ENCODE measurements at places on chromosomes 5 and 9.

- no peak for DNase-seq
Measured at GRCh38 chr5:64340293-64340692, 165.5 kb upstream of the RGS7BP start.

DNA sequence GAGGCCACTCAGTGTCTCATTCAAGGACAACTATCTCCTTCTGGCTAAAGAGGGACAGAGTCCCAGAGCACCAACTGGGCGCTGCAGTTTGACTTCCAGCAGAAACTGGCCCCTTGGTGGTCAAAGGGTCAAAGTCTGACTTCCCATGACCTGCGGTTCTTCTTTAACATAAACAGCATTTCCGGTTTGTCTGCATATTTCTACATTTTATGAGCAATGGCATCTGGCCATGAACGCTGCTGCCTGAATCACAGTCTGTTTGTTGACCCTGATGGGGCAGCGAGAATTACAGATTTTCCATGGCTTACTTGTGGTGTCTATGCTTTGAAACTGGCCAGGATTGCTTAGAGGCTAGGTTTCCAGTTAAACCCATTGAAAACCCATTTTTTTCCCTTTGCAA is 1.3 kb downstream of the TNFSF15 start:
- peak; percentile 93 for DNase-seq

GRCh38 chr9:87063871-87064270 is 116.6 kb upstream of the GAS1 start:
- DNase-seq = no peak

GRCh38 chr9:112037281-112038016 is 137.6 kb downstream of the SUSD1 start:
- peak; percentile 48 for DNase-seq

- DNase-seq = no peak
Measured at GRCh38 chr9:93659044-93659836, 82.9 kb downstream of the PHF2 start.

GRCh38 chr9:101418518-101419430 is 16.8 kb downstream of the ALDOB start:
- peak; percentile 3 for DNase-seq

DNA sequence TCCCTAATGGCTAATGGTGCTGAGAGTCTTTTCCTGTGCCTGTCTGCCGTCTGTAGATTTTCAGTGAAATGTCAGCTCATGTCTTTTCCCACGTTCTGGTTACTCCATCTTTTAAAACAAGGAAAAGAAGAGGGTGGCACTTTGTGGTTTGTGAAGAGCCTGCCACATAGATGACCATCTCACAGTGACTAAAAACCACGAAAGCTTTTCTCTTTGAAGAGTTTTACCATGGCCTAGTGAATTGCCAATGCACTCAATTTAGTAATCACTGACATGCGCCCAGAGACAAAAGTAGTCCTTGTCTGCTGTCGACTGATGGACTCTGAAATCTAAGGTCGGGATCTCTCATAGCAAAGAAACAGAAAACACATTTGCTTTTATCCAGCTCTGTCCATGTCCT is 50.4 kb downstream of the SPATA31C2 start:
- DNase-seq = peak; percentile 46

- DNase-seq = no peak
Measured at GRCh38 chr5:21051945-21052344, 1063.9 kb upstream of the CDH18 start.

DNA sequence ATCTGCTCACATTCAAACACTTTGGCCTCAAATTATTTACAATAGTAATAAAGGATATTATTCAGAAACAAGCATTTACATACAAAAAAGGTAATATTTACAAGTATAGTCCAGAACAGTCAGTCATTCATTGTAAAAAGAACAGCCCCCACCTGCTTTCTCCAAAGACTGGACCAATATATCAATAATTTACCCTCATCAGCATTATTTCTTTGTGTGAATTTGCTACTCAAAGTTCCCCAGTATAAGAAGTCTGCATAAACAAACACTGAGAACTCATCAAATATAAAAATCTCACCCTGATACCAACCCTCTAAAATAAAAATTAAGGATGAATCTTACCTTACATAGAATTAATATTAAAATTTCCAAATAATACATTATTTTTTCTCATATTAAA is 267.8 kb upstream of the POU5F2 start:
- DNase-seq = no peak

DNA sequence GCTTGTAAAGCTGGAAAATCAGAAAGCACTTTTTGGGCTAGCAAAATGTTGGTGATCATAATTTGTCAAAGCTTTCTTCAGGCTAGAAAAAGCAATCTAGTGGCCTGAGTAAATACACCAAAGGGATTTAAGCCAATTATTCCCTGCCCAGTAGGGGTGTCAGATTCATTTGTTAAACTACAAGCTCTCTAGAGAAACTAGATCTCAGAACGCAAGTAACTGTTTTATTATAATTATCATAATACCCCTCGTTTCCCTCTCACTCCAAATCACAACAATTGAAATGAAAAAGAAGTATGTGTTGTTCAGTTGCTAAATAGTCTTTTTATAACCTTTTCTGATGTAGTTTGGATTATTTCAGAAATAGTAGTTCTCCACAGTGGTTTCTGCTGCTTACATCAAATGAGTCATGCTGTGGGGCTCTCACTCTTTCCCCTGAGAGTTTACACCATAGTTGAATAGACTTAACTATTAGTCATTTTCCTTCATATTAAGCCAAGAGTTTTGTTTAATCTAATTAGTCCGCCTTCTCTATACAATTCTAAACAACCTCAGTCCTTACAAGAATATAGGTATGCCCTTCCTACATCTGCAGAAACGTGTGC is 918.6 kb upstream of the DMAC1 start:
- DNase-seq = peak; percentile 6

DNA sequence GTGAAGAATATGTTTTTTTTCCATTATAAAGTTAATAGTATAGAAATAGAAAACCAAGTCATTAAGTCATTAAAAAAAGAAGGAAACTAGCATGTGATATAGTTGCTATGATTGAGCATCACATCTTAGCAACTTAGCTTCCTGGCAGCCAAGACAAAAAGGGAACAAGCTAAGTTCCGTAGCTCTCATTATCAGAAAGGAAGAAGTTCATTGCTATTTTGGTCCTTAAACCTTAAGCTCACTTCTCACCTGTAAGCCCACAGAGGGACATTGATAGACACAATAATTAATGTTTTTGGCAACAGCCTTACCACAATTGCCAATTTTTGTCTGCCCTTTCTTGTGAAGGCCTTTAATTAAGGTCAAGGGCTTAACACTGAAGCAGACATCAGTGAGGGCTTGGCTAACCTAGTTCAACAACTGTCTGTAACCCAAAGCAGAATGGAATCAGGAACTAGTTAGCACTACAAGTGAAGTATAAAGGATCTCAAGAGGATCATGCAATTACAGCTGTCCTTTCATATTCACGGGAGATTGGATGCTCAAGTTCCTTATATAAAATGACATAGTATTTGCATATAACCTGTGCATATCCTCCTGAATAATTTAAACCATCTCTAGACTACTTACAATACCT is 24.0 kb upstream of the KLF4 start:
- DNase-seq = no peak

- no peak for DNase-seq
Measured at GRCh38 chr9:89284076-89284475, 26.9 kb upstream of the CKS2 start.

DNA sequence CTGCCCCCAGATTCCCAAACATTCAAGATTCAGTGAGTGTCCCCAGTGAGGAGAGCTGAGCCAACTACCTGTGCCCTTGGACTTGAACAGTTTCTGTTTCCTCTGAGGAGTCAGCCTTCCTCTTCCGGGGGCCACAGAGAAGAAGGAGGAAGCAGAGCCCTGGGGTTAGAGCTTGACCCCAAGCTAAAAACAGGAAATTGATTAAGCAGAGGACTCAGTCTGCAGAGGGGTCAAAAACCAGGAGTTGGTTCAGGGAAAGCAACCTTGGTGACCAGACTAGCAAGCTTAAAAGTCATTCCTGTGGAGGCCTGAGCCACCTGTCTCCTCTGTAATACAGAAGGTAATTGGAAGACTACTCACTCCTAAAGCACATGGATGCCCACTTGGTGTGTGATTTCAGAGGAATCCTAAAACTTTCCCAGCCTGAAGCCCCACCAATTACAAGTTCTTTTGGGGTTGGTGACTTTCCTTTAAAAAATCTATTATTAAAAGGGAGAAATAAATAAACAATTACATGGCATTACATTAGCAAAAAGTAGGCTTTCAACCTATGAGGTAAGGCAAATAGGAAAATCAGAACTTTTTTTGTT is 64.2 kb upstream of the SELENOP start:
- no peak for DNase-seq

DNA sequence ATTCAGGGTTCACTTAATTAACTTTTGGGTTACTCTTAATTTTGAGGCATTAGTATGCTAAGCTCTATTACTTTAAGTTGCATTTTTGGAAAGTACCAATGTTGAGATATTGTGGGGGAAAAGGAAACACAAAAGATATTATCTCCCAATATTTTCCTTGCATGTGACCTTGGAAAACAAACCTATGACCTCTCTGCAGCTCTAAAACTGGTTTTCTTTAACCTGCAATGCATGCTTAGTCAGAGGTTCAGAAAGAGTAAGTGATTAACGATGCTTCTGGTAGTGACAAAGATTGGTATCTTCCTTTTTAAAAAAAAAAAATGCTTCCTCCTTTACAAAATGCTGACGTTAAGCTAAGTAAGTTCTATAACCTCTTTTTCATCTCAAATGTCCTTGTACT is 44.9 kb upstream of the CDH18 start:
- DNase-seq = no peak

DNA sequence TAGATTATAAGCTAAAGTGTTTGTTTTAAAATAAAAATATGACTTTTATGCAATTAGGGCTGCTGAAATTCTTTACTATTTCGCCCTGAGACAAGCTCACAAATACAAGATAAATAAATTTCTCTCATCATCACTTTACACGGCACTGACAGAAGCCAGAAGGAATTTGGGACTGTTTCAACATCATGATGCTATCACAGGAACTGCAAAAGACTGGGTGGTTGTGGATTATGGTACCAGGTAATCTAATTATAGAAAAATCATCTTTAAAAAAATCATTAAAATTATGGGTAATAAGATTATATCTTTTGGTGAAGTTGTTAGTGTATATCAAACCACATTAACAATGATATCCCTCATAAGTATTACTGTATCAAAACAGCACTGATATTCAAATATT is 95.0 kb downstream of the MAN2A1 start:
- DNase-seq = no peak

DNA sequence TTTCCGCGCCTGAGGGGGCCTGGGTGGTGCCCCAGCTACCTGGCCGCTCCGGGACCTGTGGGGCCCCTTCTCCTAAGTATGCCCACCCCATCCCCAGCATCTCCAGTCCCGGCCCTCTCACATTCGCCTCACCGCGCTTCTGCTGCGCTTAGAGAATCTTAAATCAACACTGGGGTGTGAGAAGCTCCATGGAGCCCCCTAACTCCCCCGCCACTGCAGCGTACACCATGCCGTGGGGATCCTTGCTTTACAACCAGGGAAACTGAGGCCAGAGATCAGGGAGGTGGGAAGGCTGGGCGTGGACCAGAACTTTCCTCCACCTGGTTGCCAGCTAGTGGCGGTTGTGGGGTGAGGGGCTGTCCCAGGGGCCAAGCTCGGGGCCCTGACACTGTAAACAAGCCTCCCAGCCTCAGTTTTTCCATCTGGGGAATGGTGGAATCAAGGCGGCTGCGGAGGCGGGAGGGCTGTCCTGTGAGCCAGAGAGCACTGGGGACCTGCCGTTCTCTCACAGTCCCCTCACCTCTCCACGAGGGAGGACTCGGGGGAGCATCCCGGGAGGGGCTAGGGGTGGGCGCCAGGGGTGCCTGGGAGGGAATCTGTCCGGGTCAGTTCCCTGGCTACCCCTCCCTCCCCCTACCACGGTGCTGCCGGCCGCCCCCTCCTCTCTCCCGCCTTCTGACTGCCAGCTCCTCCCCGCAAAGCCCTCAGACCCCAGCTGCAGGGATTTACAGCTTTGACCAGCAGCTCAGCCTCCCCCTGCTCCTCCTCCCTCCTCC is 161.2 kb downstream of the C9orf50 start:
- no peak for DNase-seq

DNA sequence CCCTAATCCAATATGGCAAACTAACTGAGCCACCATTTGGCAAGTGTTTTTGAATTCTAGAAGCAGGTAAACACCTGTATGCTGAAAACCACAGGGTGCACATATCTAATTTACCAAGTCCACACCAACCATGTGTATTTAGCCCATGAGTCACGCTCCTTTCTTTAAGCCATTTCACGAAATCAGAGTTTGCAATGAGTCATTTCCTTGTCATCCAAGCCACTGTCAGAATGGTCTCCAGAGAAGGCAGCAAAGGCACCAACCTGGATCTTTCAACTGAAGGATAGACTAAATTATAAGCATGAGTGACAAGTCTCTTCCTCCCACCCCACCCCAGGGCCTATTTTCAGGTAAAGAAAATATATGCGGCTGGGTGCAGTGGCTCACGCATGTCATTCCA is 110.0 kb downstream of the PAX5 start:
- peak; percentile 85 for DNase-seq

DNA sequence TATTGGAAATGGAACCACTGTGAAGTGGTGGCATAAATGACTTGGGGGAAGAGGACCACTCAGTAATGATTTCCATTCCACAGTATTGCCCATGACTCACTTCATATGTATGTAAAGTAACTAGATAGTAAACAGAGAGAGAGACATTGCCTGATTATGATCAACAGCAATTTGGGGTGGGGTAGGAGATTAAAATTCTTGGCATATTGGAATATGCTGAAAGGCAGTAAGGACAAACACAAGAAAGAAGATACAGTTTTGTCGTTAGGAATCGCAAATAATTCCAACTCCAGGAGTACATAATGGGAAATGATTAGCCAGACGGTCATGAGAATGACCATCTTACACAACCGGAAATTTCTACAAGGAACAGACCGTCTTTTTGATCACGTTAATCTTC is 1.5 kb upstream of the HMGCS1 start:
- no peak for DNase-seq

DNA sequence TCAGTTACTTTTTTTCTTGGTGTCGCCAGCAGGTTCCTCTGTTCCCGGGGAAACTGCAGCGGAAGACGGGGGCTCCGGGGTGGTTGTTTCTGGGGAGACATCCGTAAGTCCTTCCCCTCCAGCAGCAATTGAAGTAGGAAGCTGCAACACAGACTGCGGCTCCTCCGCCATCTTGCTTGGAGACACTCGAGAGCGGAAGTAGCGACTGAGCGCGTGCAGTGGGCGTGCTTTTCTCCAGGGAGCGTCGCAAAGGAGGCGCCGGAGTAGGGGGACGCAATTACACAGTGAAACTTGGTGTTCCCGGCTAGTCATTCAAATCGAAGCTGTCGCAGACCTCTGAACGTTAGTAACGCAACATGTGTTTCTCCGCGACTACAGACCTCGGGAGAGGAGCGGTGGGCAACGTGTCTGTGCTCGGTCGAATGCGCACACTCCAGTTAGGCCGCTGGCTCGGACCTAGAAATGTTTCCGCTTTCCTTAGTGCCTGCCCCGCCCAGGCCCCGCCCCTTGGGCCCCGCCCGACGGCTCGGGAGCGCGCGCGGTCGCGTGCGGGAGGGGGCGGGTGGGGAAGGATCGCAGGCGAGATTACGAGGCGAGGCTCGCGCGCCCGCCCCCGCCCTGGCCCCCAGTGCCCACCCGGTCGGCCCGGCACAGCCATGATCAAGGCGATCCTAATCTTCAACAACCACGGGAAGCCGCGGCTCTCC is at the start of the genes AP3S1 and ATG12:
AP3S1 (plus strand) TSS at position 554 of the 707 bp plus-strand sequence; CDS start at position 657, 103 bp downstream.
ATG12 (minus strand) TSS at position 184 of the 707 bp plus-strand sequence; CDS start at position 171, 13 bp downstream.
- DNase-seq = peak; percentile 89
